RPMI7951 (cell line): ENCODE measurements at places on chromosomes 16 and 17.

DNA sequence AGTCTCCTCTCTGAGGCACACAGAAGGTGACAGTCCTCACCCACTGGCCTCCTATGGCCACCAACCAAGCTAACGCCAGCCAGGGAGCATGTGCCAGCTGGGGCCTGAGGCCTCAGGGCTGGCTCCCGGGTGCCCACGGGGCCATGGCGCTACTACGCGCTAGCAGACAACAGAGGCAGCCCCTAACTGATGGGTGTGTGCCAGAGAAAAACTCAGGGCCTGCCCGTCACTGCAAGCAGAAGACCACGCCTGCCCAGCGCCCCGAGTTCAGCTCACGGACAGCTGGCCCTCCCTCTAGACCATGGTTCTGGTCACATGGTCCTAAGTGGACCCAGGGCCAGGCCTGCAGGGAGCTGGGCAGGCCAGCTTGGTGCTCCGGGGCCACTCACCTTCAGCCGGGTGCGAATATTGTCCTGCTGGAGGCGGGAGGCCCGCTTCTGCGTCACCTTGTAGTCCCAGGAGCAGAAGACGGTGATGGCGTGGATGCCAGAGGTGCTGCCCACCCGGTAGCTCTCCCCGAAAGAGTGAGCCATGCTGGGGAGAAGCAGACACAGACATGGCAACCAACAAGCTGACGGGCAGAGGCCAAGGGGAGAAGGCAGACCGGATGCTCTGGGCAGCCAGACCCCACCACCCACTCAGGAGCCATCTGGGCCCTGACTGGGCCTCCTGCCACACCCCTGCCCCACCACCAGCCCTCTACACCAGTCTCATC lies 6.2 kb downstream of the TMC6 start:
- DNase-seq = no peak

DNA sequence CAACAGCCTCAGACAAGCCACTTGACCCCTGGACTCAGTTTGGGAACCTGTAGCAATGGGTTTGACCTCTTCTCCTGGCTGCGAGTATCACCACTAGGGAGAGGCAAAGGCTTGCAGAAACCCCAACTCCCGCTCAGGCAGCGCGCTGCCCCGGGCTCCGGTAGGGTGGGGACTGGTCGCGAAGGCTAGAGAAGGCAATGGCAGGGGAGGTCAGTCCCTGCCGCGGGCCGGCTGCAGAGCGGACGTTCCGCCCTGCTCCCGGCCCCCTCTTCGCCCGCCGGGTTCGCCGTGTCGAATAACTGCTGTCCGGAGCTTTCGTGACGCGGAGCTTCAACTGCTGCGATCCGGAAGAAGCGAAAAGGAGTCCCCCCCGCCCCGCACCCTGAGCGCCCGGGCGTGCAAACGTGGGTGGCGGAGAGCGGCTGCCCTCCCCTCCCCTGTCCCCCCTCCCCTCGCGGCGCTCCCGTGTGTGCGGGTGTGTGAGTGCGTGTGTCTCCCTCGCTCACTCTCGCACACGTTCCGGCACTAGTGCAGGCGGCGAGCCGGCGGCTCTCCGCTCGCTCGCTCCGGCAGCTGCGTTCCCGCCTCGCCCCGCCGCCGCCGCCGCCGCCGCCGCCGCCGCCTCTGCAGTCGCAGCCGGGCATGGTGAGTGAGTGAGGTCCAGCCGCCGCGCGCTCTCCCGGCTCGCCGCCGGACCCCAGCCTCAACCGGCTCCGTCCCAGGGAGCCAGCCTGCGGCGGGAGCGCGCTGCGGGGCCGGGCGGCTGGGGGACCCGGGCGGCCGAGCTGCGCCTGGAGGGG lies 772 bp upstream of the SHISA6 start:
- no peak for DNase-seq

DNA sequence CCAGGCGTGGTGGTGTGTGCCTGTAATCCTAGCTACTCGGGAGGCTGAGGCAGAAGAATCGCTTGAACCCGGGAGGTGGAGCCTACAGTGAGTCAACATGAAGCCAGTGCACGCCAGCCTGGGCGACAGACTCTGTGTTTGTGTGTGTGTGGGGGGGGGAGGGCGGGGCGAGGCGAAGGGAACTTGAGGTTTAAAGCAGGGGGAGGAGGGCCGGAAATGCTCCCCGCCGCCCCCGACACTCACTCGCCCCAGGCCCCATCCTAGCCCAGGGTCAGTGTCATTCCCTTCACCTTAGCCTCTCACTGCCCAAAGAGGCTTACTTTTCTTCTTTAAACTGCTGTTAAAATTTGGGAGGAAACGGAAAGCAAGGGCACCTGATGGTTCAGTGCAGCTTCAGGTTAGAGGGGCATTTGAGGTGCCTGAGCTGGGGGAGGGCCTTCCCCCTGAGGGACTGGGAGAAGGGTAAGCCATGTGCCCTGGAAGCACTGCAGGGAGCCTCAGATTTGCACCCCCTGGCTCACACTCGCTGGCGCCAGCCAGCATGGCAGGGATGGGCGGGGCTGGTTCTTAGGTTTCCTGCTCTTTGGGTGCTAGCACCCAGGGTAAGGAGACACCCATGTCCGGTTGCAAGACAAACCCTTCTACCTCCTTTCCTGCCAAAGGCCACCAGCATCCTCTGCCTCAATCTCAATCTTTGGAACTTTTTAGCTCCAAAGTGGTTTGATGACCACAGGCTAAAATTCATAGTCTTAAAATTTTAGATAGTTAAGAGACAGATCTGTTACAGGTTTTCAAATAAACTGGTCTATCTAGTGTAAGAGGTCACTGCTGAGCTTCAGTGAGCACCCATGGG lies 2.2 kb upstream of the LIMD2 start:
- no peak for DNase-seq

- DNase-seq = no peak
These were observed 46.4 kb downstream of the SPOP start for GRCh38 chr17:49631496-49631895.

- no peak for DNase-seq
These were observed 54.0 kb downstream of the PGS1 start for GRCh38 chr17:78432226-78433012.

DNA sequence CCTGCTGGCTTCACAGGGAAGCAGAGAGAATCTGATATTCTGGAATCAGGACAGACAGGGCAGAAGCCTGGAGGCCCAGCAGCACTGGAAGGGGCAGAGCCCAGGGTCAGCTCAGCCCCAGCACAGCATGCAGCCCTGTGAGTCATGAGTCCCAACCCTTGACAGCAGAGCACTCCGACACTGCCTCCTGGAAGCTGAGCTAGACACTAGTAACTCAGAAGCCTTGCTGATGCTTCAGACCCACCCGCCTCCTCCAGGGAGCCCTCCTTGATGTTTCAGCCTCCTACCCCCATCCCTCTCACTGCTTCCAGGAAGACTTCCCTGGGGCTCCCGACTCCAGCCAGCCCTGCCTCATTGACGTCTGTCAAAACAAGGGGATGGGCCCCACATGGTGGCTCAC lies 6.9 kb downstream of the CAMKK1 start:
- peak; percentile 42 for DNase-seq

DNA sequence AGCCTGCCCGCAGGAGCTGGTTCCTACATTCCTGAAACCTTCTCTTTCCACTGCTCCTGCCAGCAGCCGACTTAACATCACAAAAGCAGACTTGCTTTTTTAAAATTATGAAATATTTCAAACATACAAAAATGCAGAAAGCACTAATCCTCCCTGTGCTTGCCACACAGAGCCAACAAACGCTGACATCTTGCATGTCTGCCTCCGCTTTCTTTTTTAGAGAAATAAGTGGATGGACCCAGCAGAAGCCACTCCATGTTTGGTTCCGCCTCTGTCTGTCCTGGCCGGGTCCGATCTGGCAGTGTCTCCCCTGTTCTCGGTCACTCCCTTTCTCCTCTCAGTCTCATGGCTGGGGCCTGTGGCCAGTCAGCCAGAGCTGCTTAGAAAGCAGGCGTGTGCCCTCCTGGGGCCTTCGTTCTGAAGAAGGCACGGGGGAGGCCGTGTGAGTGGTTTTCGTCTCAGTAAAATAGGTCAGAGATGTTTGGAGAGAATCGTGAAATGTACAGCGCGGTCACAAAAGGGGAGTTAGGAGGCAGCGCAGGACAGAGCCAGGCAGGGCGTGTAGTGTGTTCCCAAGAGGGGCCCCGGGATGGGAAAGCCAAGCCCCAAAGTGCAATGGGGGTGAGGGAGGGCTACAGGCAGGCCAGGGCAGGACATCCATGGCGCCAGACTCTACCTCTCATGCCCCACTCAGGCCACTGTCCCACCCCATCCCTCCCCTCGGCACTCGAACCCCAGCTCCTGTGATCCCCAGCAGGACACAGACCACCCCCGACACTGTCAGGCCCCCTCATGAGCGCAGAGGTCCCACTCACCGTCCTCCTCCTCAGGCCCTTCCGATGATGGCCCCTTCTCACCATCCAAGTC lies 23.2 kb downstream of the MXRA7 start:
- DNase-seq = no peak

GRCh38 chr16:85398688-85399582 lies 214.2 kb upstream of the GSE1 start:
- no peak for DNase-seq

DNA sequence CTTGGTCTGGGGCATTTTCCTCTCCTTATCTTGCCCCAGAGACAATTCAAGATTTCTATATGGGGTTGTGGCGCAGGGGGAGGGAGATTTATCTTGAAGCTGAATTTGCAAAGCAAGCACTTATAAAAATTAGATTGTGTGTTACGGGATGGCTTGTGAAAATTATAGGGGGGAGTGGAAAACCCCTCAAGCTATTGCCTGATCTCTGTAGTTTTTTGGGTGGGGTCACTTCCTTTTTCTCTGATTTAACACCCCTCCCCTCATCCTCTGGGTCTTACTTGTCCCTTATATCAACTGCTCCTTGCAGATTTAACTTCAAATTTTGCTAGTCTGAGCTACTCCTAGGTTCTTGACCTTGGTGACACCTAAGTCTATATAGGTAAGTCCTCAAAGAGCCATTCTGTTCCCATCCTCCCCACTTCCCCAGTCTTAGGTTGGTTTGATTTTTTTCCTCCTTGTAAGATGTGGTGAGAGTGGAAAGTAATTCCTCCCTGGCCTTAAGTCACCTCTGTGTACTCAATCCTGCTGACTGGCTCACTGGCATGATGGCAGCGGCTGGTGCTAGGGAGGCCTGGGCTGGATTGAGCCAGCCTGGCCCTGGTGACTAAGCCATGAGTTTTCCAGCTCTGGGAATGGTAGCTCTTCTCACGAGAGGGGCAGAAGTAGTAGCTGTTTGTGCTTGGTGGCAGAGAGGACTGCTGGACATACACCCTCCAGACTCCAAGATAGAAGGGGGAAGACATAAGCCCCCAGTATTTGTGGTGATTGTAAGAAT lies 2.3 kb downstream of the ARL4D start:
- peak; percentile 88 for DNase-seq

- DNase-seq = no peak
These were observed 13.8 kb downstream of the ARSG start for GRCh38 chr17:68305142-68305541.

GRCh38 chr17:76207275-76208059 lies 32.8 kb downstream of the RNF157 start:
- DNase-seq = no peak

DNA sequence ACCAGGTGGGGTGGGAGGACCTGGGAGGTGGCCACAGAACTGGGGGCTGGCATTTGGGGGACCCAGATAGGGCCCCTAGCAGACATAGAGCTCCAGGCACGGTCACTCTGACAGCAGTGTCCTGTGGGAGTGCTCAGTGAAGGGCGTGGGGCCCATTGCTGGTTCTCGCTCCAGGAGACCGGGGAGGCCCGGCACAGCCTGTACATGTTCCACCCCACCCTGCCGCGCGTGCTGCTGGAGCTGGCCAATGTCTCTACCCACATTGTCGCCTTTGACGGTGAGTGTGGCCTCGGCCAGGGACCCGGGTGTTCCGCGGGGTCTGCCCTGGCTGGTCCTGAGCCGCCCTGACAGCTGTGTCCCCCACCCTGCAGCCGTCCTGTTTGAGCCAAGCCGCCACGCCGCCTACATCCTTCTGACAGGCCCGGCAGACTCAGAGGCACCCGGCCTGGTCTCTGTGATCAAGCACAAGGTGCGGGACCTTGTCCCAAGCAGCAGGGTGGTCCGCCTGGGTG lies 11.2 kb downstream of the RGS11 start:
- DNase-seq = no peak
